ENCODE measurements at places on chromosomes 12 and 14. TPM values are rescaled to one million over a fixed set of nuclear protein-coding genes. Genes with fewer than 3 reads are reported as not detected.

DNA sequence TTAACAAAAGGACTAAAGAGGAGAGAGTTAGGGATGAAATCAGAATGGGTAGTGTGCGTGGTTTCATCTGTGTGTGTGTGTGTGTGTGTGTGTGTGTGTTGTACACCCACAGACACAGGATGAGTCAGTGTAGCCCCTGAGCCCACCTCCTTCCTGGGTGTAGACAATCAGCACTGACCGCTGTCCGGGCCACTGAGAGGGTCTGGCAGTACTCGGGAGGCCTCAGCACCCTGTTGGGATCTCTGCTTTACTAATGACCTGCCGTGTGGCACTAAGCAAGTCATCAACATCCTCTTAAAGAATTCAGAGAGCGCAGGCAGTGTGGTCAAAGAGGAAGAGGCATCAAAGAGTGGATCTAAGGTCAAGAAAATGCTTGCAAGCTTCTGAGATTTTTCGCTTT lies 112.6 kb downstream of the PRMT8 start:
- H3K4me3 ChIP-seq: no peak overlapping the region
- no peaks in the 10 kb centered on the region for H3K27me3 ChIP-seq
- no peaks in the 10 kb centered on the region for H3K36me3 ChIP-seq
- H3K4me1 ChIP-seq: peaks cover 10% of the 10 kb centered on the region
- no peak overlapping the region for H3K27ac ChIP-seq

The DPY19L2 gene
- 13.5 TPM for total RNA-seq

- no peaks in the 10 kb centered on the region for H3K27me3 ChIP-seq
- H3K36me3 ChIP-seq: peaks cover 37% of the 10 kb centered on the region
- H3K27ac ChIP-seq: no peak overlapping the region
- H3K4me3 ChIP-seq: no peak overlapping the region
These were observed 395 bp upstream of the GNB3 start for GRCh38 chr12:6840330-6840729.

DNA sequence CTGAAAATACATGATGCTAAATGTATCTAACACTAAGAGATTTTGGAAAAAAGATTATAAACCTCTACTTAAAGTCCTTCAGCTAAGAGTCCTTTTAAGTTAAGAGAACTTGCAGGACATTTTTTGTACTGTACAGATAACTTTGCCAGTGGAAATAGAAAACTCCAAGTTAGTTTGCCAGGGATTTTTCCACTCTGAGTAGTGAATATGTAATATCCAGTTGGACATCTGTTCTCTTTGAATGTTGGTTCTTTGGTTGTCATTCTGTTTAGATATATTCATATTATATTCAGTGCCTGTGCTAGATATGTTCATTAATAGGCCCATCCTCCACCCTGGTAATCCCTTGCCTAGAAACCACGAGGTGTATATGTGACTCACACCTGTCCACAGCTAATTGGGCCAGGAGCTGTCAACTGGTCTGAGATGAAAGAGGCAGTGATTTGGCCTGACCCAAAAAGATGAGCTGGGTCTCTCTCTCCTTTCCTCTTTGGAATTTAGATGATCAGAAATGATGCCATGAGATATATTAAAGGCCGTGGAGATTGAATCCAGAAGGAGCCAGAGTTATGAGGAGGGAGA lies 261.0 kb upstream of the LRIG3 start:
- no peaks in the 10 kb centered on the region for H3K27me3 ChIP-seq
- no peaks in the 10 kb centered on the region for H3K4me1 ChIP-seq
- H3K27ac ChIP-seq: no peak overlapping the region
- no peak overlapping the region for H3K4me3 ChIP-seq

The MYF5 gene
- not detected for total RNA-seq

DNA sequence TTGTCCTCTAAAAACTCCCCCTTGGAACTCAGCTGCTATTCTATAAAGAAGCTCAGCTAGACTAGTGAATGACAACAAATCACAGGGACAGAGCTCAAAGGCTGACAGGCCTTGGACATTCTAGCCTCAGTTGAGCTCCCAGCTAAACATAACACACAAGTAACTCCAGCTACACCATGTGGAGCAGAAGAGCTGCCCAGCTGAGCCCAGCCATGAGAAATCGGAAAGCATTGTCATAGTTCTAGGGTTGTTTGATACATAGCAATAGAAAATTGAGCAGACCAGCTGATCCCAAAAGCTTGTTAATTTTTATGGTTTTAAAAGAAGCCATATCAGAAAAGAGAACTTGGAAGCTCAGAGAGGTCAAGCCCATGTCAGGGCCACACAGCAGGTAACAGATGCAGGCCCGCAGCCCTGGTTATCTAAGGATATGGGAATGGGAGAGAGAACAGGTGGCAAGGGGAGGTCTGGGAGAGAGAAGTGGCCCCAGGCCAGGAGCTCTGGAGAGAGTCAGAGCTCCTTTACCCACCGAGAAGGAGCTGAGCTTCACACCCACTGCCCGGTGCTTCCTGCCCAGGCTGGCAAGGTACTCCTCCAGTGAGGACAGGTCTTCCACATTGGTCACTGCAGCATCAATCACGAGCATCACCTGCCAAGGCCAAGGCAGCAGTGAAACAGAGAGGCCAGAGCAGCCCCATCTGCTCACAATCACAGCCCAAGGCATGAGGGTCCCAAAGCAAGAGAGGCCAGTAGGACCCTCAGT lies 2.9 kb downstream of the NGB start:
- no peak for DNase-seq
- no peak overlapping the region for H3K27ac ChIP-seq
- H3K27me3 ChIP-seq: no peaks in the 10 kb centered on the region
- no peak overlapping the region for H3K4me3 ChIP-seq
